Bronchial epithelial cell (primary cell): ENCODE measurements at places on chromosomes 12 and 14. TPM values are rescaled to one million over a fixed set of nuclear protein-coding genes. Genes with fewer than 3 reads are reported as not detected.
A peak's percentile ranks its signal among the peaks of the same experiment; 100 is the strongest.

Gene LRRIQ1
- under 0.01 and 0.38 TPM in 2 replicates for total RNA-seq

Gene PRKD1
- total RNA-seq, result 0.53 and 1.0 TPM in 2 replicates

Gene ZNF26
- total RNA-seq, result 13.4 and 14.1 TPM in 2 replicates

Gene FGF6
- not detected in 2 replicates for total RNA-seq

Gene GYS2
- total RNA-seq, result 0.26 TPM in 1 of 2 replicates, not detected in the other

Gene RAB5B
- 30.8 and 48.8 TPM in 2 replicates for total RNA-seq

Gene NEMF
- 30.3 and 45.8 TPM in 2 replicates for total RNA-seq

Gene SYNJ2BP
- total RNA-seq, result 9.5 and 11.9 TPM in 2 replicates

Gene PPP1CC
- 42.8 and 86.6 TPM in 2 replicates for total RNA-seq

Gene TAS2R19
- 2.4 and 3.9 TPM in 2 replicates for total RNA-seq

DNA sequence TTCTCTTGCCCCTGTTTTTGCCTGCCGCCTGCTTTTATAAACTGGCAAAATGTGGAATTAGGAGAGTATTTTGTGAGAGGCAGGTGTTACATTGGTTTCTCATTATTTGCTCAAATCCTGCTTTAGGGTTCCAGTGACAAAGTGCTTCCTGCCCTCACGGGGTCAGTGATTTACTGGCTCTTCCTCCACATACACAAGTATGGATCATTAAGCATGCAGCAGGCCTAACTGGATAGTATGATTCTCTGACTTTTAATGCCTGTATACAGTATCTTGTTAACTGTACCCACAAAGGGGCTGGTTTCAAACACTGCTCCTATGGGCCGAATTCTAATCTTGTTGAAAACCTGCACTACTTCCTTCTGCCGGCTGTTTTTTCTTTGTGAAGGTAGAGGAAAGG lies 63.2 kb downstream of the PTCSC3 start:
- no peak for DNase-seq

DNA sequence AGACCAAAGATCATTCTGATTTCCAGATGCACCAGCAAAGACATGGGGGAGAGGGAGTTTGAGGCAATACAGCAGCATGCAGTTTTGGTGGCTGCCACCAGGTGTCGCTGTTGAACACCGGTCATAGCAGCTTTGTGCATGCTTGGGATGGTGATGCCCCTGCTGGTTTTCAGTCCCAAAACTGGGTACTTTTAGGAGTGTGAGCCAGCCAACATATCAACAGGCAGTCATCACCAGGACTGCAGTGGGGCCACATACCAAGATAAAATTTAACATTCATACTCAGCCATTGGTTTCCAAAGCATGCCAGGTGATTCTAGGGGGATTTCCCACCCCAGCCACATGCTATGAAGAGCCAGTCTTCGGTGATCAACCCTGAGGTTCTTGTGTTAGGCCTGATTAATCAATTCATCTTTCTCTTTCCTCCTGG lies 64.2 kb downstream of the PHETA1 start:
- no peak for DNase-seq

DNA sequence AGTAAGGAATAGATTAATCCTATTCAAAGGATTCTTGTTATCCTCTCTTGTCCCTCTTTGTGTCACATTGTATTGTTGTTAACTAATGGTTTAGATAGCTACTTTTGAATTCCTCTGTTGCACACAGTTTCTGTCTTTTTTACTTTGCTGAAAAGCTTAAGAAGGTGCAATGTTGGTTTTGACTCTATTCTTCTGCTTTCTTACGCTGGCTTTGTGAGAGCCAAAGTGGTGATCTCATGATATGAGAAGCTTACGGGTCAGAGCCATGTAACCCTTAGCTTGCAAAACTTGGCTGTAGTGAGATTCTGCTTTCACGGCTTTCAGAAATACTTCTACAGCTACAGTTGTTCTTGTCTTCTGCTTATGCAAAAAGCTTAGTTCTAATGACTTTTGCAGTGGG lies 239.7 kb downstream of the TRHDE start:
- peak; percentile 2 for DNase-seq

GRCh38 chr12:90287585-90287984 lies 578.9 kb upstream of the ATP2B1 start:
- DNase-seq, result no peak

DNA sequence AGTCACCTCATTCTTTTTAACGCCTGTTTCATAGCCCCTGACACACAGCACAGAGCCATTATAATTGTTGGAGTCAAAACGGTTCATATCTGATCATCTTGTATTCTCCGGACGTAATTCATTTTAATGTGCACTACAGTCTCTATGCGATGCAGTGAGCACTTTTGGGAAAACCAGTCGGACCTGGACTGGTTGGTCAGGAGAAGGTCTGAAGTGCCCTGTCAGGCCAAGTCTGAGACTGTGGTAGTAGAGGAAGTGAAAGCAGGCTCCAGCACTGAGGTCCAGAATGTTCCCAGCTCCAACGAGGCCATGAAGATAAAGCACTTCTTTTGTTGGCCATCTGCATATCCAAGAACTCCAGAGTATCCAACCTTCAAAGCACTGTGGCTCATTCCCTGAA lies 117.1 kb upstream of the NCOR2 start:
- DNase-seq, result no peak

DNA sequence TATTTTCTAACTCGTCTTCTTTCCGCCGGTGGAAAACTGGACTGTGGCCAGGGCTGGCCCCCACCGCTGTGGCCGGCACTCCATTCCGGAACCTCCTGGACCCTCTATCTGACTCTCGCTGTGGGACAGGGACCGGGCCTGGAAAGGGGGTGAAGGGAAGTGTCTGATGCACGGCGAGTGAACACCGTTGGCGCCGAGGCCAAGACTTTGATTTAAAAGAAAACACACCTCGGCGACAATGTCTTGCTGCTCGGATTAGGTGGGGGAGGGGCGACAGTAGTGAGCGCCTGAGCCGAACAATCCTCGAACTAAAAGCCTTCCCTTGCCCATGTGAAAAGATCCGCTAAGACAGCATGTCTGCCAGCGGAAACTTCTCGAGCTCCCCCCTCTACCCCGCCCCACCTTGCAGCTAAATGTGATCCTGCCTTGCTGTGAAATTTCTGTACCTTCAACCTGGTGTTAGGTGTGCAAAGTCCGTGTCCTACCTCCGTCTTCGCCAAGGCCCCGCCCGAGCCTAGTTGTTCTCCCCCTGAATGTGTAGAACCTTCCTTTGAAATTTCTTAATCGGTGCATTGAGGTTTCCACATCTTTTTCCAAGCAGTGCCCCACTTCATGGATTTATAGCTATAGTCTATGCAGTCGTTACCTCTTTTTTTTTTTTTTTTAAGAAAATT lies 862 bp upstream of the HOTAIR start:
- DNase-seq, result no peak

DNA sequence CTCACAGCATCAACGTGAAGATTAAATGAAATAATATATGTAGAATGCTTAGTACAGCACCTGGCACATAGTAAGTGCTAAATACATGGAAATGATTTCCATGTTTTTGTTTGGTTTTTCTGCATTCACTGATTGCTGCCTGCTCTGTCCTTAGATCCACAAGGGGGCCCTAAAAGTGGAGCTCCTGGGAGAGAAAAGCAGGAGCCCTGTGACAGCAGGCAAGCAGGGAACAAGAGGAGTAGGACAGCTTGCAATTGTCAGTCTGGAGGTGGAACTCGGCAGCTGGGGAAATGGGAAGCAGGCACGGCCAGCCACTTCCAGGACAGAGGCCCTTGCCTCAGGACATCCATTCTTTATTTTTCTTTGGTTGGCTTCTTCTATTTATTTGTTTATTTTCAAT lies 292.9 kb downstream of the BMP4 start:
- DNase-seq, result no peak

DNA sequence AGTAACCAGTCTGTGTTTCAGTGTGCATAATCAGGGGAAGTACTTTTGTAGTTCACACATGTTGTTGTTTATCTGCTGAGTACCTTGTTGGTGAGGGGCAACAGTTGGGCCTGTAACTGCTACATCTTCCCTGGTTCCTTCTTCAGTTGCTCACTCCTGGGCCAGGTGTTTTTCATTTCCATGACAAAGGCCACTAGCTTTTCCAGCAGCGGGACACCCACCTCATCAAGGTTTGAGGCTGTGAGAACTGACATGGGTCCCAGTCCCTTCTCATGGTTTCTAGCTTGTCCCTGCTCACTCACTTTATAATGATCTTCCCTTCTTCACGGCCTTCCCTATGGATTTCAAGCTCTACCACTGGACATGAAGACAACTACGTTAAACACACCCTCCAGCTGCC lies 1.5 kb upstream of the NOXRED1 start:
- no peak for DNase-seq

DNA sequence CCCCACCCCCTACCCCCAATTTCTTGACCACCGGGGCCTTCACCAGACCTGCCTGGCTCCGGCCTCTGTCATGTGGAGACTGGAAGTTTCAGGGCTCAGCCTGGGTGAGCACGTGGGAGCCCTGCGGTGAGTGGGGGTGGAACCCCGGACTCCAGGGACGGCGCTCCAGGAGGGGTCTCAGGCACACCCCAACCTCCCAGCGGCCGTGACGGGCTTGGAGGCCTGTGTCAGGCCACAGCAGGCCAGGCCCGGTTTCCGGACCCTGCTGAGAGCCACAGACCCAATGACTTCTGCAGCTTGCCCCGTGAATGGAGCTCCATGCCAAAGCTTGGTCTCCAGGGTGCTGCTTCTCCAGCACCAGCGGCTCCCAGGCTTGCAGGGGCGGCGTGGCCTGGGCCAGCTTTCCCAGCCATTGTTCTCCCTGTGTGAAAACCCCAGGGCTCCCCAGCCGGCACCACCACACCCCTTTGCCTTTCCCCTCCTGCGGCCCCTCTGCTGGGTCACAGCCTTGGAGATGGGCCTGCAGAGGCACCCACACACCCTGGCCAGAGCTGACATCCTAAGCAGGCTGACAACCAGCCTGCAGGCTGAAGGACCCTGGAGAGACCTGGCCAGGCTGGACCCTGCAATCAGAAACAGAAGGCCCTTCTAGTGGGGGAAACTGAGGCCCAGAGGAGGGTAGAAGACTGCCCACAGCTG lies 186.2 kb upstream of the C14orf180 start:
- no peak for DNase-seq

DNA sequence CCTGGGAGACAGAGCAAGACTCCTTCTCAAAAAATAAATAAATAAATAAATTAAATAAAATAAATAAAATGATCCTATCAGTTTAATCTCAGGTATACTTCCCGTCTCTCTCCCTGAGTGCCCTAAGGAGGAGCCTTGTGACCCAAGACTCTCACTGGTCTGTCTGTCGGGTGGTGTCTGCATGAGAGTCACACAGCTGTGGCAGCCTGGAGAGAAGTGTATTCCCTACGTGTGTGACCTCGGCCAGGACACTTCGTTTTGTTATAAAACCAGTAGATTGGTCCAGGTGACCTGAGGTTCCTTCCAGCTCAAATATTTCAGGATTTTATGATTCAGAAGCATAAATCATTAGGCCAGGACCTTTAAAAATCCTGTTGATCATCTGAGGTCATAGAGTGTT lies 4.8 kb downstream of the SYNE3 start:
- no peak for DNase-seq

DNA sequence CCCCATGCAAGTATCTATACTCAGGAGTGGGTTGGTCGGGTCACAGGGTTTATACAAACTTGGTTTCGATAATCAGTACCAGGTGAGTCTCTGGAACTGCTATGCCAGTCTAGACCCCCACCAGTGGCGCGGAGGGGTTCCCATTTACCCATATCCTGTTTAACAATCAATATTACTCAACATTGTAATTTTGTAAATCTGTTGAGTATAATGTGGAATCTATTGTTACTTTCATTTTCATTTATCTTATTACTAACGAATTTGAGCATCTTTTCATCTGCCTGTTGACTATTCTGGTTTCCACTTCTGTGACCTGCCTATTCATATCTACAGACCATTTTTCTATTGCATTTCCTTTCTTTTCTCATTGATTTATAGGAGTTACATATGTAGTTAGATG lies 275.2 kb upstream of the CRY1 start:
- no peak for DNase-seq

DNA sequence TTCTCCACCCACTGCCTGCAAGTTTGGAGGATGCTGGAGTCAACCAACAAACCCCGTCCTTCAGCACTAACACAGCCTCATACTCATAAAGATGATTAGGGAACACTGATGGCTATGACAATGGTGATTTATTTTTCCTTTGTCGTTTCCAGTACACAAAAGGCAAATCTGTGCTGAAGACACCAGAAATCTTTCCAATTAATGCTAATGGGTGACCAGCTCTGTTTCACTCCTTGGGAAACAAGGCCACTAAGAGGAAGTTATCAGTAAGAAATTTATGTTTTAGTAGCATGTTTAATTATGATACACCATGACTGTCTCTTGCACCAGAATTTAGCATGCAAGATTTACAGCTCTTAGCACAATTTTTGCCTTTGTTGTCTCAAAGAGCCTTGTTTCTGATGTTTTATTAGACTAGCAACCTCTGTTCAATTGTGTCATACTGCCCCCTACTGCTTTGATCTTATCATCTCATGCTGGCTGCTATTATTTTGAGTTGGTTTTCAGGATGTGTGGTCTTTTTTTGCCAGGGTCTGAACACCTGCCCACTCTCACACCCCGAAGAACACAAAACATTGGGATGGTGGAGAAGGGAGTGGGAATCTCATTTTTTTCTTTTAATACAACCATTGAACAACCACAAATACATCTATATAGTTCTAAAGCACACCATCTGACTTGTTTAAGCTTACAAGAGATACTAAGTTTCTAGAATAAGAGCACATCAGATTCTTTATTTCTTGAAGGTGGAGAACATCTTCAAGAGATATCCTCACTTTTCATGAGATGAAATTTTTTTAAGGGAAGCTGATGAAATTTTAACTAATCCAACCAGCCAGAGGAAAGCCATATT lies 160.9 kb downstream of the SPTSSA start:
- DNase-seq, result peak; percentile 57

GRCh38 chr14:22583994-22584393 lies 5.0 kb downstream of the DAD1 start:
- DNase-seq, result no peak

- no peak for DNase-seq
These were observed 240.2 kb downstream of the PAX9 start for GRCh38 chr14:36901861-36902260.

GRCh38 chr12:132342251-132343227 lies 13.2 kb upstream of the GALNT9 start:
- no peak for DNase-seq

DNA sequence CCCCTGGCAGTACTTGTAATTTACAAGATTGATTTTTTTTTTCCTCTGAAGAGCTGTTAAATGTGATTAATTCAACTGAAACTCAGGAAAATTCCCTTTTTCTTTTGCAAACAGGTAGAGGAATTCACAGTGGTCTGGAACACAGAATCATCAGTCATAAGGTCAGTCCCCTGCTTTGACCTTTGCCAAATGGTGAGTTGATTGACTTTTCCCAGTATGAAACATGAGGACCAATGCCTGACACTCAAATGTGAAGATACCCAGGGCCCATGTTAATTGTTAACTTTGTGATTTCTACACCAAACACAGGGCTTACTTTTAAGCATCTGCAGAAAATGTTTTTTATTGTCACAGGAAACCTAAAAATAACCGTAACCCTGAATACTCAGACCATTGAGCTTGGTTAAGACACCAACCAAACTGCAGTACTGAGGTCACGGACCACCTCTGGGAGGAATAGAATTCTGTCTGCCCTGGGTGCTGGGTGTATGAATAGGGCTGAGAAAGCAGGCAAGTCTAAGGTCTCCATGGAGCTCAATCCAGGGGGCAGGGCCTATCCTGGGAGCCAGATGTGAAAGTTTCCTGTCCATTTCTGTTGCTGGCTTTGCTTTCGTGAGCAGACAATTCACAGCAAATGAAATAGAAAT lies 192.4 kb downstream of the TMX1 start:
- no peak for DNase-seq
